M059J (cell line): ENCODE measurements at places on chromosomes 16 and 17. TPM values are rescaled to one million over a fixed set of nuclear protein-coding genes. Genes with fewer than 3 reads are reported as not detected.

DNA sequence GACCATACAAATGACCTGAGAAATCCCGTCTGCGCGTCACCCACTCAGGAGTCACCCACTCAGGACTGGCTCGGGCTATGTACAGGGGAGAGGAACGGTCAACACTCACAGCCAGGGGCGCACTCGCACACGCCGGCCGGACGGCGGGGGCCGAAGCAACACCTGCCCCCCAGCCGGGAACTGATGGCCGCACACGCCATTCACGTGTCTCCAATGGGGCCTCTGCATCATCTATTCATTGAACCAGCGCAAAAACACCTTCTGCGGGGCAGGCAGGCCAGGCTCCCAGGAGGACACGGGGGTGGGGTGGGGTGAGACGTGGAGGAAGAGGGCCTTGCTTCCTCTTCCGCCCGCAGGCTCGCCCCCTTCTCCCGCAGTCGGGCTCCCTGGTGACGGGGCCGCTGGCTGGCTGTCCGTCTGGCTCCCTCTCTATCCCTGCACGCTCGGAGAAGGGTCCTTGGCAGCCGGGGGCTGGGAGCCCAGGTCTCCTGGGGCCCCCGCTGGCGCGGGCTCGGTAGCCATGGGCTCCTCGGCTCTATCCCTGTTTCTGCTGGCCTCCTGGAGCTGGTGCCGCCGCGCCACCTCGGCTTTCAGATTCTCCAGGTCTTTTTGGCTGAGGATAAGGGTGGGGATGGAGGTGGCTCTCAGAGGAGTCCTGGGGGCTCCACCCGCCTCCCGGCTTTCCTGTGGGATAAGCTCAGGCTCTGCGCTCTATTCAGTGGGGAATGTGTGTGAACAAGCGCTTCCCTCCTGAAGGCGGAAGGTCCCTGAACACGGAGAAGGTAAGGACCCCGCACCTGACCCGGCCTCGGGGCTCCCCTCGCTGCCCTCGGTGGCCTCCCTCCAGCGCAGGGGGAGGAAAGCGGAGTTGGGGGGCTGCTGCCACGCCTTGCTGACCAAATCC lies 21.1 kb downstream of the CLUH start:
- DNase-seq = no peak

- DNase-seq = no peak
Observed at GRCh38 chr16:17984810-17985209, 351.7 kb downstream of the NPIPA8 start.

GRCh38 chr16:8957063-8957397 lies 6.7 kb downstream of the USP7 start:
- no peak for DNase-seq

GRCh38 chr17:51748749-51749604 lies 409.5 kb downstream of the CA10 start:
- no peak for DNase-seq

The VMO1 gene
- total RNA-seq = 0.34 TPM in 1 of 2 replicates, not detected in the other

The KRT32 gene
- 0.05 TPM in 1 of 2 replicates, not detected in the other for total RNA-seq
